ENCODE measurements at places on chromosomes 7 and 10. TPM values are rescaled to one million over a fixed set of nuclear protein-coding genes. Genes with fewer than 3 reads are reported as not detected.

The FFAR4 gene
- 0.25 TPM for total RNA-seq

DNA sequence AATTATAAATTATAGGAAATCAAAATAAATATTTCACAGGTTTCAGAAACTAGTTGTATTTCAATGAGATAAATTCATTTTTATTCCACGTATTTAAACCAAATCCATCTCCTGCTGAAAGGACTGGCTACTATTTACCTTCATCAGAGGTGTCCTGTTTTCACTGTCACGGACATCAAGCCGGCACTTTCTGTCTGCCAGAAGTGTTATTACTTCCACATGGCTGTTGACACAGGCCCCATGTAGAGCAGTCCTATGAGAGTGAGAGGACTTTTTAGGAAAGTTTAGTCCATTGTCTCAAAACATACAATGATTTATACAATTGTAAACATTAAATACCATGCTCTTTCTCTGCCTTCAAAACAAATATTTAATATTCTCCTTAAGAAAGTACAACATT is 100.4 kb upstream of the ACBD5 start:
- no peak for DNase-seq

The VAX1 gene
- total RNA-seq, result not detected

DNA sequence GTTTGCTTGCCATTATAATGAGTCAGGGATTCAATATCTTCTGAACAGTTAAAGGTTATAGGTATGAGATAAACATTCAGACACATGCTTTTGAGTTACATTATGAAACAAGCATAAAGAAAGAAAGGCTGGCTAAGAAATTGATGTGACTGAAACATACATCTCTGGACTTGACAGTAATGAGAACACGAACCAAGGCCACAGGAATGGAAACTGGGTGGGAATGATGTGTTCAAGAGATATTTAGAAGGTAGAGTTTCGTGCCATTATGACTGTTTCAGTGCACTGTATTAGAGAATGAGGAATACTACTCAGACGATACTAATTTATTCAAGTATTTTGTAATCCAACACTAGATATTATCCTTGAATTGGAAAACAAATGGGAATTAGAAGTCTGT is 332.1 kb upstream of the MAGI2 start:
- DNase-seq, result no peak

DNA sequence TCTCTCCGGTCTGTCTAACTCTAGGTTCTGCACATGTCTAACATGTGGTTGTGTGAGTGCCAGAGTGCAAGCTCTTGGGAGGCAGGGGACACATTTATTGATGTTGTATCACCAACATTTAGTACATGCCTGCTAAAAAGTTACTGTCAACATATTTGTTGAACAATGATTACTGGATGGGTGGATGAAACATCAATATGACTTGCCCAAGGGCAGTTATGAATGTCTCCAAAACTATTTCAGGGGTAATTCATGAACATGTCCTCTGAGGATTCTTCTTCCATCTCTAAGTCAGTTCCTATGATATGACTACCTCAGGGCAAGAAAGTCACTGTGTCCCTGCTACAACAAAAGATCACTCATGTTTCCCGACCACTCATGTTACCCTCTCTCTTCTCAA is 91.3 kb upstream of the STEAP1B start:
- no peak for DNase-seq

GRCh38 chr7:28112012-28112411 is 68.6 kb downstream of the JAZF1 start:
- no peak for DNase-seq

DNA sequence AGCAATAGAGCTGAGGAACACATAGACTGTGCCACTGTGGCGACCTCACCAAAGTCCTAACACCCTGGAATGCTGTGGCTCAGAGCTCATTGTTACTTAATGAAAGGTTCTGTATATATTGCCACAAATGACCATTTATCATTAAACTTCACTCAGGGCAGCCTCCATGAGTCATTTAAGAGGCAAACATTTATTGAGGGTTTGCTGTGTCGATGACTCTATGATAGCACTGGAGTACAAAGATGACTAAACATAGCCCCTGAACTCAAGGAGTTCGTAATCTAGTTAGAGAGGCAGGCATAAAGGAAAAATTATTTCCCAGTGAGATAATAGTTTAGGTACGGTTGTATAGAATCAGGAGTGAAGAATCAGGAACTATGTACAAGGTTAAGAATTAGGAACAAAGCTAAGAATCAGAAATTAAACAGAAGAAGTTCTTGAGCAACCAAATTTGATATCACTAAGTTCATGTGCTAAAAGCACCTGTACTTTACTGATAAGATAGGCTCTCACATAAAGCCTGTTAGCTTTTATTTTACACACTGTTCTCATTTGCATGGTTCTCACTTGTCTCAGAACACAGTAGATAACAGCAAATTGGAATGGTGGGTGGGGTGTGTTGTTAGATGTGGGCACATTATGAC is 7.9 kb downstream of the ENTPD7 start:
- no peak for DNase-seq

Data from right lobe of liver (tissue), 6 donors.